Fibroblast of skin of left biceps (primary cell): ENCODE measurements at places on chromosomes 16 and 17.

GRCh38 chr17:57986841-57987580, 1.0 kb downstream of the VEZF1 start:
- no peak for DNase-seq

- DNase-seq = no peak
These were observed 32.8 kb upstream of the NUDT16L1 start for GRCh38 chr16:4660454-4661007.

- no peak for DNase-seq
These were observed 72.1 kb upstream of the HAS3 start for GRCh38 chr16:69033151-69033949.

DNA sequence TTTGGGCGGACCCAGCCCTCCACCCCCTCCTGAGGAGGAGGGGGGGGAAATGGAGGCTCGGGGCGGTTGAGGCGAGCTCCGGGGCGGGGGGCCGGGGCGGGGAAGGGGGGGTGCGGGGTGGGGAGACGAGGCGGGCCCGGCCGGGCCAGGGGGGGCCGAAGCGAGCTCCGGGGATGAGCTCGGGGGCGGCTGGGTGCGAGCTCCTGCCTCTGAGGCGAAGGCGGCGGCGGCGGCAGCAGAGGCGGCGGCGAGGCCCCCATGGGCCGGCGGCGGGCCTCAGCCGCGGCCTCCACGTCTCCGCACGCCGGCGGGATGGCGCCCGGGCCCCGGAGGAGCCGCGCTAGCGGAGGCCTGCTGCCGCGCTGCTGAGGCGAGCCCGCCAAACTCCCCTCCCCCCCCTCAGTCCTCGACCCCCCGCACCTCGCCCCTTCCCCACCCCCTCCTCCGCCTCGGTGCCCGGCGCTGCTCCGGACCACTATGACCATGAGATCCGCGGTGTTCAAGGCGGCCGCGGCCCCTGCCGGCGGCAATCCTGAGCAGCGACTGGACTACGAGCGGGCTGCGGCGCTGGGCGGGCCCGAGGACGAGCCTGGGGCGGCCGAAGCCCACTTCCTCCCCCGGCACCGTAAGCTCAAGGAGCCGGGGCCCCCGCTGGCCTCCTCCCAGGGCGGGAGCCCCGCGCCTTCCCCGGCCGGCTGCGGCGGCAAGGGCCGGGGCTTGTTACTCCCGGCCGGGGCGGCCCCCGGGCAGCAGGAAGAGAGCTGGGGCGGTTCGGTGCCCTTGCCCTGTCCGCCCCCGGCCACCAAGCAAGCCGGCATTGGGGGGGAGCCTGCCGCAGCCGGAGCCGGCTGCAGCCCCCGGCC, 596 bp downstream of the MSL1 start:
- DNase-seq = no peak

DNA sequence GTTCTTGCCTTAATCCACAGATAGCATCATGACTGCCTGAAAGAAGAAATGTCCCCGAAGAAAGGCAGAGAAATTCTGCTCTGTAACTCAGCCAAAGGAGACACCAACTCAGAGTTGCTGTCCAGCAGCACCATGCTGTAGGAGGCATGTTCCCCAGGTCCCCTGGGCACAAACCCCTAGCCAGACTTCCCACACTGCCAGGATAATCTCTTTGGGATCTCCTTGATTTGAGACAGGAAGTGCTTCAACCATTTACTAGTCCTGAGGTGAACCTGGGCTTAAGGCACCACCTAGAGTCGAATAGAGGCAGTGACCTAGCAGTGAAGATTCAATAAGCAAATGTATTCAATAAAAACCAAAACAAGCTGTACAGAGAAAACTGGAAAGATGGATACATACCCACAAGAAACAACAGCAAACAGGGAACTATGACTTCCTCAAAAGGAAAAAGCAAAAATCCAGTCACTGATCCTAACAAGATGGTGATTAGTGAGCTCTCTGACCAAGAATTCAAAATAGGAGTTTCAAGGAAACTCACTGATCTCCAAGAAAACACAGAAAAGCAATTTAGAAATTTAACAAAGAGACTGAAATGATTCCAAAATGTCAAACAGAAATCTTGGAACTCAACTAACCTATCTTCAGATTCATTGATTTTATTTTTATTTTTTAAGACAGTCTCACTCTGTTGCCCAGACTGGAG, 5.7 kb downstream of the OR4D2 start:
- no peak for DNase-seq

DNA sequence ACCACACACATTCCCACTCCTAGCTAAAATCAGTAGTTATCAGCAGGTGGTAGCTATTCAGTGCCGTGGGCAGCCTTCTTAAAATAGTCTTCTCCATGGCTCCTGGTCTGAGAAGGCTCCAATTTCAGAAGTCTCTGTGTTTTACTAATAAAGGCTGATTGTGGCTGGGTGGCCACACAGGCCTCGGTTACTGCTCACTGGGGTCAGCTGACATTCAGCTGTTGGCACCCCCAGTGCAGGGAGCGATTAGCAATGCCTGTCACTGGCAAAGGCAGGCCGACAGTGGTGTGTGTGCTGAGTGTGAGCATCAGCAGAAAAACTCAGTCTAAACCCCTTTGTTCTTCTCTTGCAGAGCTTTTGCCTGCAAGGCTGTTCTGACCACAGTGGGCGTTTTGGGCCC, 16.6 kb upstream of the DBNDD1 start:
- no peak for DNase-seq

GRCh38 chr16:21301168-21301894, 23.2 kb upstream of the CRYM start:
- no peak for DNase-seq

- DNase-seq = no peak
These were observed 12.1 kb downstream of the TTLL6 start for GRCh38 chr17:48804936-48805411.

GRCh38 chr17:73340093-73340596, 28.3 kb upstream of the CDC42EP4 start:
- DNase-seq = peak; percentile 56

DNA sequence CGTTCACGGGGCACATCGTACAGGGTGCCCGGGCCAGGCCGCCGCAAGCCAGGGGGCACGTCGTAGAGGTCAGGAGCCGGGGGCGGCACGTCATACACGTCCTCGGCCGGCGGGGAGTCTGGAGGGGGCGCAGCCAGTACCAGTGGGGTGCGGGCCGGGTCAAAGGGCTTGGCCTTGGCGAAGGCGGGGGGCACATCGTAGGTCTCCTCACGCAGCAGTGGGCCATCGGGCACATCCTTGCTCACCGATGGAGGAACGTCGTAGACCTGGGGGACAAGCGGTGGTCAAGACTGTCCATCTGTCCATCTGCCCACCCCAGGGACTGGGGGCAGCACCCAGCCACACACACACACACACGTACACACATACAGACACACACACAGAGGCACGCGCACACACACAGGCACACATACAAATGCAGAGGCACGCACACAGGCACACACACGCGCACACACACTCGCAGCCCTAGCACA, 15.7 kb downstream of the BCAR1 start:
- DNase-seq = no peak

DNA sequence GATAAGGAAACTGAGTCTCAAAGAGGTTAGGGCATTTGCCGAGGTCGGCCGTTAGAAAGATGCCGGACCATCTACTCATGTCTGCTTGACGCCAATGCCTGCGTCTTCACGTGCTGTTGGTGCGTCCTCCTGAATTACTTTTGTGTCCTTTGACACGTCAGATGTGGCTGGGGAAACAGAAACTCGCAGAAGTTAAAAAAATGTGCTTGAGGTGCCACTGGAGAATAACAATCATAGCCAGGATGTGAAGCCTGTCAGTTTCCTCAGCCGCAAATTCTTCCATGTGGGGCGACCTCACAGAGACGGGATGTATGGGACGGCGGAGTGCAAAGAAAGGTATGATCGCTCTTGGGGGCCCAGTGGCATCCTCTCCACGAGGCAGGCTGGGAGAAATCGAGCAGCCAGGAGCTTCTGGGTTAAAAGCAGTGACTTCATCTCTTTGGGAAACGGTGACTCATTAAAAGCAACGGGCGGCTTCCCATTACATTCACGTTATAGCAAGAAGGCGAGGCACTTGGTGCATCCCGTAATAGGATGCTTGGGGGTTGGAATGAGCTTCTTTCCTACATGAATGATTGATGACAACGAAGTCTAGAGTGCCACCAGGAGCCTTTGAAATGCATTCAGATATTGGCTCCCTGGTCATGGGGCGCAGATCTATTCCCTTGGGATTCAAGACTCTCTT, 67.8 kb downstream of the BMERB1 start:
- peak; percentile 81 for DNase-seq

DNA sequence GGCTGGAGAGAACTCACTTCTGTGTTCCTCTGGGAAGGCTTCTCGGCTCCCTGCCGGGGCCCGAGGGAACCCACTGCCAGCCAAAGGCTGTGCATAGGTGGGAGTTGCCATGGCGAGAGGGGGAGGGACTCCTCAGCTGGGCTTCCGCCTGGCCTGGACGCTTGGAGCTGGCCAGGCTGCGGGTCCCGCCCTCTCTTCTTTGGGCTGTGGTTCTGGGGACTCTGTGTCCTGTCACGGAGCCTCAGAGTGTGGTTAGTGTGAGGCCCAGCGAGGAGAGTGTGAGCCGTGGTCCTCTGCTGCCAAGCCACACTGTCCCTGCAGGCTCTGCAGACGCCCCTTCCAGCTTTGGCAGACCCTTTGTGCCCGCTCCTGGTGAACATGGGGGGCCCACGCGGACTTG, 123.1 kb downstream of the OR1D5 start:
- no peak for DNase-seq

DNA sequence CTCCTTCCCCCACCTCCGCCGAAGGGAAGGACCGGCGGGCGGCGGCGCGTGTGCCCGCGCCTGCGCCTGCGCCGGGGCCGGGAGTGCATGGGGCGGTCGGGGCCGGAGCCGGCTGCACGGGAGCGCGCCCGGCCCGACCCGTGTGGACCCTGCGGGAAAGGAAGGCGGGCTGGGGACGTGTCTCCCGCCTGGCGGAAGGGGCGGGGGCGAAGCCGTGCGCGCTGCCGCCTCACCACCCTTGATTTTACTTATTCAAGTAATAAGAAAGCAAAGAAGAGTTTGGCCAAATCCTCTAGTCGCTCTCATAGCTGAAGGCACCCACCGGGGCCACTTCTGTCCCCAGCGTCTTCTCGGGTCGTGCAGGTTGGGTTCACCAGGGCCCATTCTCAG, 596 bp upstream of the PFN1 start:
- DNase-seq = peak; percentile 77

GRCh38 chr16:73054813-73055482, 7.0 kb upstream of the ZFHX3 start:
- peak; percentile 84 for DNase-seq

- DNase-seq = no peak
These were observed 10.1 kb downstream of the RBFOX3 start for GRCh38 chr17:79600681-79601131.

- DNase-seq = peak; percentile 85
These were observed at the start of gene CYBC1 for GRCh38 chr17:82450357-82451106. TSS of gene CYBC1 (minus strand) at chr17:82450752. CDS start at chr17:82449254, 1,498 bp downstream.

- DNase-seq = peak; percentile 76
These were observed 100.9 kb downstream of the PARN start for GRCh38 chr16:14529010-14529669.

GRCh38 chr16:4911970-4912386, 25.0 kb downstream of the PPL start:
- no peak for DNase-seq

- no peak for DNase-seq
These were observed 8.0 kb downstream of the TXNDC11 start for GRCh38 chr16:11734653-11735043.

GRCh38 chr16:72029567-72030271, 21.2 kb downstream of the DHODH start:
- DNase-seq = no peak

- peak; percentile 72 for DNase-seq
These were observed 90.0 kb upstream of the TBX2 start for GRCh38 chr17:61309362-61310256.

- no peak for DNase-seq
These were observed 30.0 kb downstream of the TBCD start for GRCh38 chr17:82781894-82782274.

DNA sequence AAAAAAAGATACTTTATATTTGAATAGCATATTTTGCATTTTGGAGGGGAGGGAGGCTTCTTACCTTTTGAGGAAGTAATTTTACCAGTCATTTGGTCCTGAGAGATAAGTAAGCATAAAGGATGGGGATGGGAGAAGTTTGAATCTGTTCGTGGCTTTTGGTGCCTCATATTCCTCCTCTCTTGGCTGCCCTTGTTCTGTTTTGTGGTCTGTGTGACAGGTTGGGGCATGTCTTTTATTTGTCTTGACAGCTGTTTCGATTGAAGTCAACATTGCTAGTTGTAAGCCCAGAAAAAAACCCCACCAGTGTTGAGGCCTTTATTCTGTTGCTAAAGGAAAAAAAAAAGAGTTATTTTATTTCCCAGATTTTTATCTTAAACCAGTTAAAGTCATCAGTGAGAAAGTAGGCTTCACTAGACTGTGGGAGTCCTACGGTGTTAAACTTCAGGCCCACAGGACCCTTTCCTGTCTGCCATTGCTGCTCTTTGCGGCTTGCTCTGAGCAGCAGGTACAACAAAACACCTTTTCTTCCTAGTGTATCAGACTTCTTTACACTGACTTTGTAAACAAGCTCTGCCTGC, 11.4 kb downstream of the SLC7A6 start:
- no peak for DNase-seq

GRCh38 chr16:49726155-49726554, 129.8 kb downstream of the ZNF423 start:
- DNase-seq = no peak

GRCh38 chr17:81868674-81869220, 2.4 kb downstream of the ARHGDIA start:
- peak; percentile 63 for DNase-seq

DNA sequence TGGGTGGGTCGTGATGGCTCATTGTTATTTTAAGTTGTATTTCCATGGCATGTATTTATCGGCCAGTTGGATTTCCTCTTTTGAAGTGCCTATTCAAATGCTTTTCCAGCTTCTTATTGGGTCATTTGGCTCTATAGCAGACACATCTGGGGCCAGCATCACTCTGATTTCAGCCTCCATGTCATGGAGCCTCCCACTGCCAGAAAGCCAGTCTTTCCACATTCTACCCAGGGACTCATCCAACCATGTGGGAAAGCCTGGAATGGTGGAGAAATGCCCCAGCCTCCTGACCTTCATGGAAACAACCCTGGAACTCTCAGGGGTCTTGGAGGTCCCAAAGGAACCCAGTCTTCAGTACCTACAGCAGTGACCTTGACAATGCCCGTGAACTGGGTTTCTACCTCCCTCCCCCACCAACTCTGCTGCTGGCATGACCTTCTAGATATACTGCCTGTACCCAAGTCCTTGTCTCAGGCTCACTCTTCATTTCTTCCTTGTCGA, 33.8 kb upstream of the ADGRG1 start:
- DNase-seq = no peak

- no peak for DNase-seq
These were observed 60.5 kb upstream of the ERN1 start for GRCh38 chr17:64190472-64190871.

- no peak for DNase-seq
These were observed 89.8 kb downstream of the GSG1L start for GRCh38 chr16:27973678-27974077.
